ENCODE measurements at places on chromosomes 5 and 9.

- no peak for DNase-seq
Measured at GRCh38 chr5:171340491-171340890, 31.4 kb downstream of the TLX3 start.

- DNase-seq, result no peak
Measured at GRCh38 chr5:40475561-40475960, 204.2 kb upstream of the PTGER4 start.

DNA sequence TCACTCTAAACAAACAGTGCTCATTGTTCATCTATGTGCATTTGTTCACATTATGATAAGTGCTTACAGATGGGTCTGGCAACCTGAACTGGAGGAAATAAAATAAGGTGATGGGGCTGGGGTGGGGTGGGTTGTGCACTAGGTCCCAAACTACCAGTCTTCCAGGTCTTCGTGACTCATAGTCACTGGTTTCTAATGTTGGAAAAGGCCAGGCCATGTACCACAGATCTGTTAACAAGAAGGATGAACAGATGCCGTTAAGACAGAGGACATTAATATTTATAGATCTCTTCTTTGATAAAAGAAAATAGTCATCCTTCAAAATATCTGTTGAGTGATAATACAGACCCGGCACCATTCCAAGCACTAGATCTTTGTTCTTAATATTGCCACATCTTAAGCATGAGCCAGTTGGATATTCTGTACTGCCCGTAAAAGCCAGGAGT, 71.4 kb upstream of the STARD4 start:
- DNase-seq, result peak; percentile 83

GRCh38 chr5:80255431-80255810, 427 bp downstream of the SERINC5 start:
- peak; percentile 48 for DNase-seq

GRCh38 chr5:34685485-34686165, 29.5 kb downstream of the RAI14 start:
- peak; percentile 81 for DNase-seq

DNA sequence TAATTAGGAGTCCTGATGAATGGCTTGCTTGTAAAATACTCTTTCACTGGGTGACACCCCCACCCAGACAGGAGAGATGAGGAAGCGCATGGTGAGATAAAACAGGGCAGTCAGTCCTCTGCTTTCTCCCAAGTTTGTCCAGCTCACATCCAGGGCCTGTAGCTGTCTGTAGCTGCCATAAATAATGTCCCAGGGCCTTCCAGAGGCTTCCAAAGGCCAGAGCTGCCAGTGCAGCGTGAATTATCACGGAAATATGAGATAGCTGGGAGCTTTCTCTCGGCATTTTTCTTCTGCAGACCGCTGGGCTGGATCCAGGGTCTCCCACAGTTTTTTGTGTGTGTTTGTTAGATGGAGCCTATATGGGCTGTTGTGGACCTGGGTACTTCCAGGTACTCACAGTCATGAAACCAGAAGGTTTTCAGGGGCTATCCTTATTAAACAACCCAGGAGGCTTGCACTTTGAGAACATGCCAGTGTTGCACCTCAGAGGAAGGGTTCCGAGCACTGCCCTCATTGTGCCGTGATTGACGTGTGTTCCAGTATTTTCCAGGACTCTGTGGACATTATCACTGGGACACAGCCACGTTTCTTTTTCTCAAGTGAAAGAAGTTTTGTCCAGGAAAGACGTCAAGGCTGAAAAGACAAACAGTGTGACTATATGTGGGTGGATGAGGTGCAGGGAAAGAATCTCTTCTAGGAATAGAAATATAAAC, 117.5 kb downstream of the FGF1 start:
- DNase-seq, result peak; percentile 25

GRCh38 chr5:160061770-160062169, 52.8 kb downstream of the TTC1 start:
- DNase-seq, result no peak

DNA sequence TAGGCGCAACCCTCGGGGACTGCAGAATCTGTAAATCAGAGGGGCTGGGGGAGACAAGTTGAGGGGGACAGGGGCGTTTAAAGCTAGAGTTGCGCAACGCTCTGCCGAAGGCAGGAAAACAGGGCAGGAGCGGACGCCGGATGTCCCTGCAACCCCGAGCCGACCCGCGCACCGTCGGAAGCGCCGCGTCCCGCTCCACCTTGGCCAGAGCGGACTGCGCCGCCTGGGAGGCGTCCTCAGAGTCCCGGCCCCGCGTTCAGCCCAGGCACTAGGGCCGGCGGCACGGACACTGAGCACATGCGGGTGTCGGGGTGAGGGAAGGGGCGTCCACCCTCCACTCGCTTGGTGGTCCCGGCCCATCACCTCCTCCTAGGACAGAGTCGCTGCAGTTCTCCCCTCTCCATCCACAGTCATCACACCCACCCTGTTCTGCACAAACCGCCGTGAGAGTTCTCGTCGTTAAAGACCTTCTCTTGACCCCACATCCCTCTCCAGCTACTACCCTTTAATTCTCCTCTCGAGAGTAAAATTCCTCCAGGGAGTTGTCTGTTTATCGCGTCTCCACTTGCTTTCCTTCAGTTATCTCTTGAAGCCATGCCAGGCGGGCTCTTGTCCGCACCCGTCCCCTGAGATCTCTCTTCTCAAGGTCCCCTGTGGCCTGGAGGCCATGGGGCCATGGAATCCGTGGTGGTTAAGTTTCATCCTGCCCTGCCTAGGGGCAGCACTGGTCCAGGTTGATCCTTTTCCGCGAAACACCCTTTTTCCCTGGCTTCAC, 796 bp upstream of the PDLIM7 start:
- peak; percentile 7 for DNase-seq

GRCh38 chr5:42454216-42454995, 31.2 kb downstream of the GHR start:
- no peak for DNase-seq

GRCh38 chr5:11084111-11084510, 323.1 kb upstream of the DAP start:
- DNase-seq, result no peak

DNA sequence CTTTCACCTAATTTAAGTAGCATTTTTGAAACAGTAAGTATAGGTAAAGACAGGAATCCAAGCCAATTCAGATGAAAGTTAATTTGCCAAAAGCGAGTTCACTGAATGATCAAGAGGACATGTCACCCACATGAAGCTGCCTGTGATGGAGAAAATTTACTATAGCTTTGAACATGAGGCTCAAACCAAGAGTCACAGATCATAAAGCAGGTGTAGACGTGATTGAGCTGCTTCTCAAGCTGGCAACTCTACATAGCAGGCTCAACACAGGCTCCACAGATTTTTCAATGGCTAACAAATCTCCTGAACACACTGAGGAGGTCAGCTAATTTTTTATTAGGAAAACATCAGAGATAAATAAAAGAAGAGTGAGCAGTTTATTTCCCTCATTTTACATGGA, 173.7 kb downstream of the FAM114A2 start:
- DNase-seq, result no peak

DNA sequence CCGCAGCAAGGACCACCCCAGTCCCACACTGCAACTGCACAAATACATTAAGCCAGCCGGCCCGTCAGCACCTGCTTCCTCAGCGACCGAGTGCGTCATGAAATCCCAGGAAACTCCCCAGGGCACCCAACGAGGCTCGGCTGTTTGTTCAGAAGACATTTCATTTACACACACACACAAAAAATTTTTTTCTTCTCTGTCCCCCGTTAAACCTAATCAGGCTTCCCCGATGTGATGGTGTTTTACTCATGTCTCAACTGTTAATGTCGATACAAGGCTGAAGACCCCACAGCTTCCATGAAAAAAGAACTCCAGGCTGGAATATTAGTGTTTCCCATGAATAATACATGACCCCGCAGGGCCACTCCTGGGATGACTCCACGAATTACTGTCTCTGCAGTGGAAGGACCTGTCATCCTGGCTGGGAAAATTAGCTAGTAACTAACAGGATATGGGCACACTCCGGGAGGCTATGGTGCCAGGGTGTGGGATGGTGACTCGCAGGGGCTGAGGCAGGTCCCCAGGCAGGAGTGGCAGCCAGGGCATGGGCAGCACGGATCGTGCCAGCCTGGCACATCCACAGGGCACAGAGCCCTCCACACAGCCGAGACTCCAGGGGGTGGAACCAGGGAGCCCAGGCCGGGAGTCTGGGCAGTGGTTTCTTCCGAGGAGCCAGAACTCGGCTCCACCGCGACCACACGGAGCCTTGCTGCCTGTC, 102.4 kb downstream of the VAV2 start:
- DNase-seq, result peak; percentile 19

GRCh38 chr9:38211002-38211401, 142.0 kb upstream of the SHB start:
- no peak for DNase-seq

GRCh38 chr5:38069360-38069759, 189.0 kb upstream of the EGFLAM start:
- no peak for DNase-seq

GRCh38 chr9:74078647-74079046, 418.5 kb upstream of the RORB start:
- DNase-seq, result peak; percentile 15

- peak; percentile 25 for DNase-seq
Measured at GRCh38 chr9:70439991-70440706, 25.7 kb upstream of the KLF9 start.

- no peak for DNase-seq
Measured at GRCh38 chr9:123926941-123927340, 3.0 kb downstream of the DENND1A start.

DNA sequence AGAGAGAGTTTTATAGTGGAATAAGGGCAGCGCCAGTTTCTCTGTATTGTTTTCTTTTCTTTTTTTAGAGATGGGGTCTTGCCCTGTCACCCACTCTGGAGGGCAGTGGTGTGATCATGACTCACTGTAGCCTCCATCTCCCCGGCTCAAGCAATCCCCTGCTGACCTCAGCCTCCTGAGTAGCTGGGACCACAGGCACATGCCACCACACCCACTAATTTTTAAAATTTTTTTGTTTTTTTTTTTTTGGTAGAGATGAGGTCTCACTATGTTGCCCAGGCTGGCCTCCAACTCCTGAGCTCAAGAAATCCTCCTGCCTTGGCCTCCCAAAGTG, 119.0 kb downstream of the PIK3R1 start:
- DNase-seq, result no peak

DNA sequence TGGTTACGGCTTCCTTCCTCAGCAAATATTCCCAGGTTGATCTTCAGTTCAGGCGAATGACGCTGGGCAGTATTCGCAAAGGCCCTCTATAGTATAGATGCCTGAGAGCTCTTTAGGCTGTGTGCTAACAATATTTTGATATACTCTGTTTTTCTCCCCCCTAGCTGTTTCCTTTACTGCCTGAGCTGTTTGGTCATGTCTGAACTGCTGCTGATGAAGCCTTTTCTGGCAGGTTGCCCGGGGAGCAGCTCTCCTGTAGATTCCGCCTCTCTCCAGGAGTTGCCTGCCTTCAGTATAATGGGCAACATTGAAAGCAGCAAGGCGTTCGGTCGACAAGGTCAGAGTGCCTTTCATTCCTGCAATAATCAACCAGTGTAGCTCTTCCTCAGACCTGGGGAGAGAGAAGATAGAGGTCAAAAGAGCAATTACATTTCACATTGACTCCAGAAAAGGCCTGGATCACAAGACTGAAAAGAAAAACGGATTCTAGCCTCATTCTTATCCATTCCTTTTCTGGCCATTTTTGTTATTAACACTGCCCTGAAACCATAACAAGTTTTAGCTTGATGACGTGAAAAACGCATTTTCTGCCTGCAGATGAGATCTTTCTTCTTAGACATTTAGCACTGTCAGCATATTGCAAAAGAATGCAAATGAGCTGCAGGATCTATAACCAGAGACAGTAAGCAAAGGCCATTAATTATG, 60.1 kb upstream of the ZNF608 start:
- peak; percentile 86 for DNase-seq

DNA sequence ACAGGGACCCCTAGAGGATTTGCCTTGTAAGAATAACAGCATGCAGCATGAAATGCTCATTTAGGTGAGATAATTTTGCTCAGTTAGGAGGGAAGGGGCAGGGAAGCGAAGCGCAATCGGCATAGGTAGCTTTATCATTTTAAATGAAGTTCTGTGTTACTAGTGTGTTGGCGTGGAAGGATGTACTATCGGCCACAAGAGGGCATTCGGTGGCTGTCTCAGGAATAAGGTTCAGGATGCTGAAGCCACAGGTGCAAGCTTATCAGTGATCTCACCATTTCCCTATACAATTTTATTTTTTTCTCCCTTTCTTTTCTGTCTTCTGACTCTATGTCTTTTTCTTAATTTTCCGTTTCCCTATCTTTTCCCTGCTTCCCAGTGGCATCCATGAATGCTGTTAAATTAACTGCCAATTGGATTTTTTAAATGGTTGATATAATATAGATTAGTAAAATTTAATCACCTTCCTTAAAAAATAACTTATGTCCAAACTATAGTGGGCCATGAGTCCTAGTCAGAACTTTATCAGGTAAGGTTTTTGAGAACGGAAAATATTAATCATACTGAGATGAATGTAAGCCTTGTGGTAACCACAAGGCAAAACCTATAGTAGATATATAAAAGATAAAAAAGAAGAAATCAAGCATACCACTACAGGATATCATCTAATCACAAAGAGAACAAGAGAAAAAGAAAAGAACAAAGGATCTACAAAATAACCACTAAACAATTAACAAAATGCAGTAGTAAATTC, 1.2 kb upstream of the INSL6 start:
- peak; percentile 56 for DNase-seq

DNA sequence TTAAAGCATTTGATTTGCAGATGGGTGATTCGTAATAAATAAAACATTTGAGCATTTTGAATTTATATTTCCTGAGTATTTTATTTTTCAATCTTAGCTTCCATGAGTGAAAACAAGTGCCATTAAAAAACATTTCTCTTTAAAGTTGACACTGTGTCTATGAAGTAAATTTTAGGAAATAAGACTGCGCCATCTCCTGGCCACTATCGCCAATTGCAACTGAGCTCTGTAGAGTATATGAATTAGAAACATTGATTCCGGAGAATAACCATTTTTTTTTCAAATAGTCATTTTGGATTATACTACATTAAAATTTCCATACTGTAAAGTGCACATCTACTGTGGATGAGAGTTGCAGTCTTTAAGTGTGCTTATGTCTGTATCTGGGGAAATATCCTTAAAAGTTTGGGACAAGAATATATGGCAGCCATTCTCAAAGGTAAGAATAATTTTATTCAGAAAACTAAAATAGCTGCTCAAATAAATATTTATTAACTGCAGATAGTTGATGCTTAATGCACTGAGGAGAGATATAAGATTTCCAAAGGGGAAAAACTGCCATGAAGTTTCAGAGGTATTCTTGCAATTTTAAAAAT, 5.9 kb downstream of the DMRTA1 start:
- DNase-seq, result peak; percentile 16

DNA sequence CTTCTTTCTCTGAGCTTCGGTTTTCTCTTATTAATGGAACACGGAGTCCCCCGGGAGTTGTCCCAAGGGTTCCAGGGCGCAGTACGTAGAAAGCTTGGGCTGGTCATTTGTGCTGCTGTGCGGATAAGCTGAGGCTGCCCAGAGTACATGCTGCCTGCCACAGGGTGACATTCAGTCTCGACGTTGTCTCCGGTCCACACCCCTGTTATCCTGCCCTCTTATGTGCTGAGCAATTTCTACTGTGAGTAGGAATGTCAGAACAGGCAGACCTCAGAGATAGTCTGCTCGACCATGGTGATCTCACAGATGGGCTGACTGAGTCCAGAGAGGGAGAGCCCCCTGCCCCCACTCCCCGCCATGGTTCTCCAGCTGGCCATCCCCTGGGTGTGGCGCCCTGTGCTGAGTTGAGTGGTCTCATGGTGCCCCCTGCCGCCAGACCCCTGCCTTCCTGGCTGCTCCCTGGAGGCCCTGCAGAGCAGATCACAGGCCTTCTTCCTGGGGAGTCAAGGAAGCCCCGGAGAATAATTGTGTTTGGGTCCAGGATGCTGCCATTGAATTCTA, 124.0 kb downstream of the RGS3 start:
- DNase-seq, result peak; percentile 40

GRCh38 chr9:5492965-5493678, 17.2 kb upstream of the PDCD1LG2 start:
- DNase-seq, result no peak

Data from fibroblast of skin of right biceps (primary cell).